ENCODE measurements at places on chromosomes 12 and 14.

- no peak for DNase-seq
Observed at GRCh38 chr14:30517737-30518136, 41.2 kb upstream of the G2E3 start.

GRCh38 chr12:49939707-49940106 lies 10.8 kb upstream of the AQP2 start:
- DNase-seq: no peak

DNA sequence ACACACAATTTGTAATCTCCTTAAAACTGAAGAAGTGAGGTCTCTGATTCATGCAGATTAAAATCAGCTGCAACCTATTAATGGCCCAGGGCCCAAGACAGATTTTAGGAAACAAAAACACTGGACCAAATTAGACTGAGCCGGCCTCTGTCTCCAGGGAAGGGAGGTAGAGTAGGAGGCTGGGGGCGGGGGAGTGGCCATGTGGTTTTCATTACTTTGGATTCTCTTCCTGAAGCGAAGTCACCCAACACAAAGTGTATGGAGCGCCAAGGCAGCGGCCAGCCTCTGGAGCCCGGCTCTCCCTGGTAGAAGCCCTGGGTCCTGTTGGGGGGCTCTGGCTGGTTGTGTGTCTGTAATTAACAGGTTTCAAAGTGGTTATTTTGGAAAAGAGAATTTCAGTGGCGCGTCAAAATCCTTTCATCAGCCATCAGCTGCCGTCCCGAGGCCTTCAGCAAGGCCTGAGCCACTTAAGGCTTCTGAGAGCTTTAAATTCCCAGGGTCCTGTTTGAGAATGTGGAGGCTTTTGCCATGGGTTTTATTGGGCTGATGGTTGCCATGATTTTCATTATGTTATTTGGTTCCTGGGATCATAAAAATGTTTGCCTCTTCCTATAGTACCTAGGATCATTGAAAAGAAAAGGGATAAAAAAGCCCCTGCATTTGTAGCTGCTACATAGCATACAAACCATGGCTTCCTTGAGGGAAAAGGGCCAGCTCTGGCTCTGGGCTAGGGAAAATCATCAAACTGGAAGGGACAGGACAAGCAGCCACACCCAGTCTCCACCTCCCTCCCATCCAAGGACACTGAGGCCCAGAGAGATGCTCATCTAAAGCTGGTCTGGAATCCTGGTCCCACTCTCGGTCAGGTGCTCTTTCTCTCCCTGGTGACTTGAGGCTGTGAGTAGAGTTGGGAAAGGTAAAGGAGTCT lies 282.4 kb downstream of the ZFP36L1 start:
- no peak for DNase-seq

GRCh38 chr14:79571366-79571765 lies 639.9 kb downstream of the DIO2 start:
- no peak for DNase-seq

- DNase-seq: peak; percentile 68
Observed at GRCh38 chr12:124456652-124457152, 110.7 kb downstream of the NCOR2 start.

GRCh38 chr12:127237151-127237550 lies 1029.8 kb upstream of the TMEM132C start:
- DNase-seq: no peak

DNA sequence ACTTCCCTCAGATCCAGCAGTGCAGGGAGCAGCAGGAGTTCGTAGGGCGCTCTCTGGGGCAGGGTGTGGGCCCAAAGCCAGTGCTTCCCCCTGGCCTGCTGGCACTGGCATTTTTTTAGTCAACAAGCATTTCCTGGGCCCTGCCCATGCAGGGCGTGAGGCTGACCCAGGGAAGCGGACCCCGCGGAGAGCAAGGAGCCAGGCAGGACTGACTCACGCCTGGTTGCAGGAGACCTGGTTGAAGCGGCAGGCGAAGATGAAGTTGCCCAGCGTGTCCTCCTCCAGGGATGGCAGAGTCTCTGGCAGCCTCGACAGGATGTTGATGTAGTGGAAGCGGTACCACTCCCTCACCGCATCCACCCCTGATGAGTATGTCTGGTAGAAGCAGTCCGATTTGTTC lies 13.5 kb downstream of the SCNN1A start:
- DNase-seq: peak; percentile 53

- no peak for DNase-seq
Observed at GRCh38 chr14:42994051-42994736, 1387.5 kb downstream of the LRFN5 start.

DNA sequence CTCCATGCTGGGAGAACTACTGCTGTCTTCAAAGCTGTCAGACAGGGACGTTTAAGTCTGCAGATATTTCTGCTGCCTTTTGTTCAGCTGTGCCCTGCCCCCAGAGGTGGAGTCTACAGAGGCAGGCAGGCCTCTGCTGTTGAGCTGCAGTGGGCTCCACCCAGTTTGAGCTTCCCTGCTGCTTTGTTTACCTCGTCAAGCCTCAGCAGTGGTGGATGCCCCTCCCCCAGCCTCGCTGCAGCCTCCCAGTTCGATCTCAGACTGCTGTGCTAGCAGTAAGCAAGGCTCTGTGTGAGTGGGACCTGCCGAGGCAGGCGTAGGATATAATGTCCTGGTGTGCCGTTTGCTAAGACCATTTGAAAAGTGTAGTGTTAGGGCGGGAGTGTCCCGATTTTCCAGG lies 31.4 kb upstream of the RFX4 start:
- no peak for DNase-seq

DNA sequence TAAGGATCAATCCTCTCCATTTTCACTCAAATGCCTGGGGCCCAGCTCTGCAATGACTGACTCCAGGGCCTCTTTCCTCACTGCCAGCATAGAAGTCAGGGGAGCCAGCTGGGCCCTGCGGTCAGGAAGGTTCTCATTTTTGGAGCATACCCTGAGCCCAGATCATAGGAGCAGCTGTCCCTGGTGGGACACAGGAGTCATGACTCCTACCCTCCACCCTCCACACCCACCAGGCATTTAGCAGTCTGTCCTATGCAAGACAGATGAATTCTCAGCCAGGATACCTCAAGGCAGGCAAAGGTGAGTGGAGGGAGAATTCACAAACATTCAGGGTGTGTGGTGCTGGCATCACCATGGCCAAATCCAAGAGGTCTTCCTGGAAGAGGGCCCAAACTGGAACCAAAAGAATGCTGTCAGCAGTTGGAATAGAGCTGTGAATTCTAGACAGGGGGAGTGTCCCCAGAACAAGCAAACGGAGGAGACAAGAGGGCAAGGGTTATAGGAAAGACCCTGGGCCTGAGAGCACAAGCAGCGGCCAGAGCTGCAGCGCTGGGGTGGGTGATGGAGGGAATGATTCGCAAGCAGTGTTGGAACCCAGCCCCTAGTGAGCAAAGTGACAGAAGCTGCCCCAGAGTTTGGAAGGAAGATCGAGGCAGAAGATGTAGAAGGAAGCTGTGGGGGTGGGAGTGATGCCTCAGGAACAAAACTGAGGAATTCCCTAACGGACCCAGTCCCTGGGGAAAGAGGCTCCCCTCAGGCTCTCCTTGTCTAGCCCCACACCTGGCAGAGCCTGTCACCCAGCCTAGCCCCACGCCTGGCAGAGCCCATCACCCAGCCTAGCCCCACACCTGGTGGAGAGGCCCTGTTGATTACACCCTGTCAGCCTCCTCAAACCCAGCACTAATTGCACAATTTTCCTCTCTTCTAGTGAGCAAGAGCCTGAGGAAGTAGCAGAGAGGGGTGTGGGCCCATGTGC lies 4.5 kb upstream of the REM2 start:
- DNase-seq: no peak

- peak; percentile 75 for DNase-seq
Observed at GRCh38 chr12:131104463-131105350, 151.0 kb downstream of the ADGRD1 start.

- DNase-seq: no peak
Observed at GRCh38 chr14:90140956-90141316, 79.1 kb downstream of the KCNK13 start.

GRCh38 chr12:124469193-124469888 lies 98.1 kb downstream of the NCOR2 start:
- peak; percentile 59 for DNase-seq

- DNase-seq: peak; percentile 62
Observed at GRCh38 chr14:63770187-63770807, 42.4 kb upstream of the SGPP1 start.

DNA sequence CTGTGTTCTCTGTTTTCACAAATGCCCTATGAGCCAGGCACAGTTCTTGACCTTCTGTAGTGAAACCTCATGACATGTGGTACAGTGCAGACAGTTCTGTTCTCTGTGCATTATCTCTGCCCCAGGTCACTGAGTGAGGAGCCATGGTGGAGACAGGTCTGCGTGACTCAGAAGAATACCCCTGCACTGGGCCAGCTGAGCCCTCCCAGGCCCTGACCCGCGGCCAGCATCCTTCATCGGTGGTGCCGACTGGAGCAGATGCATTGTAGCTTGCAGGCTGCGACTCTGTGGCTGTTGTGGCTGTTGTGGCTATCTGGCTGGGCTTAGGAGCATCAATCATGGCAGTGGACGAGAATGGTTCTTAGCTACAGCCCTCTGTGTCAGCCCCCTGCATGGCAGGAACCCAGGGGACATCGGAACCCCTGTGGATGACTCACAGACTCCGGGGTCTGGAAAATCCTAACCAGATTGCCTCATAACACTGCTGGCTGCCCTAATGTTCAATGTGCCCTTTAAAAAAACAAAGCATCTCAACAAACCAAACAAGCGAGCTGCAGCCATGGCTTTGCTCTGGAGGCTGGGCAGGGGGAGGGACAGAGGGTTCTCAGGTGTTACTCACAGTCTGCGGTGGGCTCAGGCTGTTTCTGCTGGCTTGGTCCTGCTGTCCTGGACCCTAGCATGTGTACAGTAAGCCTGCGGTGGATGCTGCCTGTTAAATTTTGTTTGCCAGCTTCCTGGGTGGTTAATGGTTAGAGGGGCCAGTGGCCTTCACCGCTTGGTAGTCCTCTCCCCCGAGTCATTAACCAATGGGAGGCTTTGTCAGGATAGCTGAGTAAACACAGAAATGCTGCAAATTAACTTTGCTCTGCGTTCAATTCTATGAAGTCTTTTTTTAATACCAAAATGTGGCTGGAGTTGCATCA lies at the start of gene SERPINA6:
Gene SERPINA6, minus strand, starts transcription at position 689 of the 923 bp plus-strand sequence. CDS start 8,688 bp downstream, outside the sequence.
- DNase-seq: no peak

GRCh38 chr14:105554523-105554922 lies 28.1 kb downstream of the TMEM121 start:
- DNase-seq: no peak

All from CD4-positive, alpha-beta T cell treated with Interleukin-4 for 1 hour (primary cell).